ENCODE measurements at places on chromosomes 2 and 18.

GRCh38 chr2:120650022-120650644 is 85.5 kb upstream of the GLI2 start:
- DNase-seq: no peak

DNA sequence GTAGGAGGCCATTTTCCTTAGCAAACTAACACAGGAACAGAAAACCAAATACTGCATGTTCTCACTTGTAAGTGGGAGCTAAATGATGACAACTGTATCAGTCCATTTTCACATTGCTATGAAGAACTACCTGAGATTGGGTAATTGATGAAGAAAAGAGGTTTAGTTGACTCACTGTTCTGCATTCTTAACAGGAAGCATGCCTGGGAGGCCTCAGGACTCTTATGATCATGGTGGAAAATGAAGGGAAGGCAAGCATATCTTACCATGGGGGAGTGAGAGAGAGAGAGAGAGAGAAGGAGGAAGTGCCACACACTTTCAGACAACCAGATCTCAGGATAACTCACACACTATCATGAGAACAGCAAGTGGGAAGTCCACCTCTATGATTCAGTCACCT is 105.3 kb downstream of the PARD3B start:
- no peak for DNase-seq

DNA sequence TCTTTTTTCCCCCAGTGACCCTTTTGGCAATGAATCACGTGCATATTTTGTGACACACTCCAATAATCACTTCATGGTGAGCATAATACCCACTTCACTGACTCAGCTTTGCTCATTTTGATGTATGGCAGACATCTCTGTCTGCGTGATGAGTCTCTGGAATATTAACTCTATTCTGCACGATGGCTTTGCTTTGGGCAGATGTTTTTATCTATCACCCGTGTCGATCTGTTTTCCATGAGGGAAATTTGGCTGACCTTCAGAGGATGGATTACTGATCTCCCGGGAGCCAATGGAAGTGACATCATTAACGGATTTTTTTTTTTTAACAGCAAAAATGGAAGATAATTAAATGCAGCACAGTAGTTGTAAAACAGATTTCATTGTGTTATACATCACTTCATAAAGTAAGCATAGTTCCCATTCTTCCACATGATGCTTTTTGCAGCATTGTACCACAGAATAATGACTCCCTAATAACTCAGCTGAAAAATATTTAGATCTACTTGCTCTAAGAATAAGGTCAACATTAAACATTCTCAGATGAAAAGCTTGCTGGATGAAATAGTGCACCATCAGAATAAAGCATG is 29.8 kb downstream of the CDC42EP3 start:
- DNase-seq: no peak

DNA sequence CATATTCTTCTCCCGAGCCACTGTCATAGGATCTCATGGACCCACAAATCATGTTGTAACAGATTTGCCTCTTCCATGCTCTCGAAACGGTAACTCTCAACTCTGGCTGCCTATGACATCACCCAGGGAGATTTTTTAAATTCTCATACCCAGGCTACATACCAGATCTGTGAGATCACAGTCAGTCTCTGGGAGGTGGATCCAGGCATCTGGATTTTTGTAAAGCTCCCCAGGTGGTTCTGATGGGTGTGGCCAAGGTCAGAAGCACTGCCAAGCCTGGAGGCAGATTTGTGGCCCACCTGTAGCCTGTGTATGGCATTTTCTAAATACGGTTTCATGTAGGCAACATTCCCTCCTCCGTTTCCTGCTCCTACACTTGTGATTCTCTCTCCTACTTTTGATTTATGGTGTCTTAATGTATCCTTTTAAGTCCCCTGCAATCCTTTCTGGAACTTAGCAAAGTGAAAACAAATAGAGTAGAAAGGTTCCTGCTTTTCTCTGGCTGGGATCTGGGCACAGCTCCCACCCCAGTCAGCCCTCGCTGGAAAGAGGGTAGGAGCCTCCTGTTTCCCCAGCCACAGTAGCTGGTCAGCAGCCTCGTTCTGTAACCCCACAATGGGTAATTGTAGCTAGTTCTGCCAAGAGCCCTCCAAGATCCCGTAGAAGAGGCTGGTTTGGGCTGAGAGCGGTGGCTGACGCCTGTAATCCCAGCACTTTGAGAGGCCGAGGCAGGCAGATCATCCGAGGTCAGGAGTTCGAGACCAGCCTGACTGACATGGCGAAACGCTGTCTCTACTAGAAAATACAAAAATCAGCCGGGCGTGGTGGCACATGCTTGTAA is 96.2 kb downstream of the KLHL29 start:
- DNase-seq: no peak

Measured in globus pallidus (tissue), 1 donor.